ENCODE measurements at places on chromosomes 6 and 20.

DNA sequence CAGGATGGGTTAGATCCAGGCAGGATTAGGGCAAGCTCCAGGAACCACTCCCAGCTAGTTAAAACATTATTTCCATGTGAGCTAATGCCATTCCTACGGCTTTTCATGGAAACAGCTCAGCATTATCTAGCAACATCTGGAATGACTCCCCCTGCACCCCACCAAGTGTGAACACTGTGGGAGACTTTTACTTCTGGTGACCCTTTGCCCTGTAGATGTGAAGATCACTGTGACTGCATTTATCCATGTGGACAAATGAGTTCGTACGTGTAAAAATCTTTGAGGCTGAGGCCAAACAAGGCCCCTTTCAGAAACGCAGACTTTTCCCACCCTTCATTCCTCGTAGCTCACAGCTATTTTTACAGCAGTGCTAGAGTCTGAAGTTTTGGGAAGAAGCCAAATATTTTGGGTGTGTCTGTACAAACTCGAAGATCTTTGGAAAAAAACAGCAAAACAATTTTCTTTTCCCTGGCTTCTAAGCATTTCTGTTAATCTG lies 221.8 kb upstream of the SOX4 start:
- DNase-seq = no peak

DNA sequence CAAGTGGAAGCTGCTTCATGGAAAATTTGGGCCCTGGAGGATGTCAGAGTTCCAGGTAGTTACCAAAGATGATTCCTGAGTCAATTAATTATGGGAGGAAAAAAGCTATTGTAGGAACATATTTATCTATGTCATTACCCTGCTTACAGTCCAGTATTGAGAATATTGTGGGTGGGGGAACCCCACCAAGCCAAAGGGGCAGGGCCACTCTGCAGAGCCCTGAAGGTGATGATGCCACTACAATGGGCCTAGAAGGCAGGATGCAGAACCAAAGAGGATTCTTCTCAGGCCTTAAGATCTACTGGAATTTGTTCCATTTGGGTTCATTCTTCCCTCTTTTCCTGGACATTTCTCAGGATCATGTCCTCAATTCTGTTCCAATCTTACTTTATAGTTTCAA lies 375.2 kb upstream of the MARCKS start:
- DNase-seq = no peak

DNA sequence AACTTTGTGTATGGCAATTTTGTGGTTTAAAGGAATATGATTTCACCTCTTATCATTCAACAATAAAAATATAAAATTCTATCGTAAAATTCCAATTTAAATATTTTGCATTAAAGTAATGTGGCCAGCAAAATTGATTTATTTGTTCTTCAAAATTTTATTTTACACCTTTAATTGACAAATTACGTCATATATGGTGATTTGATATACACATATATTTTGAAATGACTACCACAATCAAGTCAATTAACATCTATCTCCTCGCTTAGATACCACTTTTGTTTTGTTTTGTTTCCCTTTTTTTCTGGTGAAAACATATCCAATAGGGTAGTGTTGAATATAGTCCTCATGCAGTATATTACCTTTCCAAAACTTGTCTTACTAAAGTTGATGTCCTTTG lies 467.6 kb upstream of the HS3ST5 start:
- DNase-seq = no peak

DNA sequence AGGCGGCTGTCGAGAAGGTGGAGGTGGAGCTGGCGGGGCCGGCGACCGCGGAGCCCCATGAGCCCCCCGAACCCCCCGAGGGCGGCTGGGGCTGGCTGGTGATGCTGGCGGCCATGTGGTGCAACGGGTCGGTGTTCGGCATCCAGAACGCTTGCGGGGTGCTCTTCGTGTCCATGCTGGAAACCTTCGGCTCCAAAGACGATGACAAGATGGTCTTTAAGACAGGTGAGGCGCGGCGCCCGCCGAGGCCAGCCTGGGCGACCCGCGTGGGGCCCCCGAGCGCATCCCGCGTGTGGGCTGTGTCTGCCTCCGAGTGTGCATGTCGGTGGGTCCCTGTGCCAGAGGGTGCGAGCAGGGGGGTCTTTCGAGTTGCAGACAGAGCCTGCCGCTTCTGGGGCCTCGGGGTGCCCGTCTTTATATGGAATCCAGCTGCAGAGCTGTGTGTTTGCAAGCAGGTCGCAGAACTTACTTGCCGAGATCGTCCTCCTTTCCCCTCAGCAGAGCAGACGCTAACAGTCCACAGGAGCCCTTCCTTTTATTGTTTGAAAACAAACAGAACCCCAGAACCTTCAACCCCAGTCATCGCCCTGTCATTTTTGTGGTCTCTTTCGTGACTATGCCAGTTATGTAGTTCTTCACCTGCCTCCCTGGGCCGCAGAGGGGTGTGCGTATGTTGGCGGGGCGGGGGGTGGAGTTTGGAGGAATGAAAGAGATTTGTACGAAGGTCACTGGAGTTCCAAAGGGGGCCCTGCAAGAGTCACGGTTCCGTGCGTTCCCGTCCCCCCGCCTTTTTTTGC lies 766 bp downstream of the SLC16A10 start:
- peak; percentile 52 for DNase-seq

GRCh38 chr20:13121840-13122515 lies 99.1 kb upstream of the ISM1 start:
- no peak for DNase-seq

DNA sequence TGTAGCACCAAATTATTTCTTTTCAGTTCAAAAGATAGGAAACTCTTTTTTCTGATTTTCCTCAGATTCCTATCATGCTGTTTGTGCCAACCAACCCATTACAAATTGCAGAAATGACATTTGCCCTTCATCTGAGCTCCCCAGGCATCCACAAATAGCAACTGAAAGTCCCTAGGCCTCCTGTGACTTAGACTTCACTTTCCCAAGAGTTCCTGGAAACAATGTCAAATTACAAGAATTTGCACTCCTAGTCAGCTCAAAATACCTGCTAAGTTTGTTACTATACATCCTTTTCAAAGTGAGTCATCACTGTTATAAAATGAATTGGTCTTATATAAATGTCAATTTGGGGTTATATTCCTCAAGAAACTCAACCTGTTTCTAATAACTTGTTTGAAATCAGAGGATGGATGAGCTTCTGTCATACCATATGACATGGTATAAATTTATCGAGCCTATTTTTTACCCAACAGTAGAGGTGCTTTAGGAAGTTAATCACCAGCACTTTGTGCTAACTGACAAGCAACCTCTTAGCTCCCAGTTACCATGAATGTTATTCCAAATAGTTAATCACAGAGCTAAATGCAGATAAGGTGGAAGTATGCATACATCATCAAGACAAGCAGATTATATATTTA lies 256.5 kb downstream of the HACE1 start:
- DNase-seq = no peak

- no peak for DNase-seq
Measured at GRCh38 chr6:5765141-5765760, 241.5 kb downstream of the NRN1 start.

GRCh38 chr6:119350952-119351372 lies 1.4 kb upstream of the MAN1A1 start:
- DNase-seq = no peak

DNA sequence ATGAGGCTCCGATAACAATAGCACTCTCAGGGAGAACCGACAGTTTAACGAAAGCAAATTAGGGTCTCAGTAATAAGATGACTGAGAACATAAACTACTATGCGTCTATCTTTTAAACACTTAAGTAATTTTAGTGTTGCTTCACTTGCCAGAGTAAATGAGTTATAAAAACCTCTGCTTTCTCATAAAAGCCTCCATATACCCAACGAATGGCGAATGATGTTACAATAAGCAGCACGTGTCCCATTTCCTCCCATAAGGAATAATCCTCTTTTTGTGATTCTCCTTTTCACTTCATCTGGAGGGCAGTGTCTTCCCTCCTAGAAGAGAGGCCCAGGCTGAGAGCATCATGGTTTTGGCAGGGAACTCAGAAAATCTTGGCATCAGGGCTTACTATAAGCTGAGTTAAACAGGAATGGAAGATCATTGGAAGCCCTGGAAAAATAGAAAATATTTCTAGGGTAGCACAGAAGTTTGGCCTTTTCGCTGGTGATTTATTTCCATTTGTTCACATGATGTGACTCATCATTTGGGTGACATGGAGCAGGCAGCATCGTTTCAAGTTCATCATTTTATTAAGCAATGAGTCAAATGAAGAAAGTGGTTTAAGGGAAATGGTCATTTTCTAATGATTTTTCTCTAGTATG lies 255.4 kb downstream of the ATXN1 start:
- DNase-seq = no peak

DNA sequence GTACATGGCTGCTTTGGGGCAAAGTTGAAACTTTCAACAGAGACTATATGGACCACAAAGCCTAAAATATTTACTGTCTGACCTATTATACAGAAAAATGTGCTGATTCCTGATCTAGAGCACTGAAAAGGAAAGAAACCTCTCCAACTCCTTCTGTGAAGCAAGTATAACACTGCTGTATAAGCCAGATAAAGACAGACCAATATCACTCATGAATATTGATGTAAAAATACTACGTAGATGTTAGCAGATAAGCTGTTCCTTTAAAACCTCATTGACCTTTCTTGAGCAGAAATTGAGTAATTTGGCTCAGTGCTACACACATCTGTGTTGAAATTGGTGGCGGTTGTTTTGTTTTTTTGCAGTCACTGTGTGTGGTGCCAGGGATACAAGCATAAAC lies 69.9 kb upstream of the HDAC2 start:
- DNase-seq = no peak

- DNase-seq = no peak
Measured at GRCh38 chr6:99019381-99019780, 71.6 kb upstream of the FBXL4 start.

GRCh38 chr6:112443179-112444065 lies 96.3 kb downstream of the RFPL4B start:
- no peak for DNase-seq

DNA sequence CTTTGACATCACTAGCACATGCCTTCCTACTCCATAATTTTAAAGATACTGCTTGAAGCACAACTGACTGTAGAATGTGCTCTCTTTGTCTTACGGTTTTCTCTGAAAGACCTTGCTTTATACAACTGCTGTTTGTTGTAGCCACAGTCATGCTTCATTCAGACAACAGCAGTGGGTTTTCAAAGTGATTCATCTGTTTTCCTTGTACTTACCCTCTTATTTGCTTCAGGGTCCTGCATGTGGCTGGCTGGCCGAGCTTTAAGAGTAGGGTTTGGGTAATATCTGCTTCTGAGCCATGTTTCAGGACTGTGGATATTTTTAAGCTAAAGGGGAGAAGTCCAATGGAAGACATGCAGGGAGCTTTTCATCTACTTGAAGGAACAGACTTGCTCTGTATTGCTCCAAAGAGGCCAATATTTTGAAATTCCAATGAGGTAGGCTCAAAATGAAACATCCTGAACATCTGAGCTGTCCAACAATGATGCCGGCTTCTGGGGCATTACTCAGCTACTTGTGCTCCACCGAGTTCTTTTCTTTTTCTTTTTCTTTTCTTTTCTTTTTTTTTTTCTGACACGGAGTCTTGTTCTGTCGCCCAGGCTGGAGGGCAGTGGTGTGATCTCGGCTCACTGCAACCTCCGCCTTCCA lies 160.2 kb upstream of the SGK1 start:
- DNase-seq = no peak

GRCh38 chr6:89139509-89140346 lies 6.1 kb upstream of the PM20D2 start:
- DNase-seq = no peak

DNA sequence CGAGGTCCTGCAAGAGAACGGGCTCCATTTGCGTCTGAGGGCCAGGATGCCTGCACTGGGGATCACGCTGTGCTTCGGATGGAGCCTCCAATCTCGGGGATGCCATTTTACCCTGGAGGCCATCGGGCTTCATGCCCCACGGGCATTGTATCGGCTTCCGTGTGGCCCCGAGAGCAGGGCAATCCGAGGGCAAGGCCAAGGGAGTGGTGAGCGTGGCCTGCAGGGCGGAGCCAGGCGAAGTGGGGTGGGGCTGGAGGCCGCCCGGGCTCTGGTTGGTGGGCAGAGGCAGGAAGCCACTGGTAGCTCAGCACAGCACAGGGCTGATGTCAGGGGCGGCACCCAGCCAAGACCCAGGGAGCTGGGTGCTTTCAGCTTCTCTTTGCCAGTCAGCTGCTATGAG lies 57.5 kb upstream of the BHLHE23 start:
- DNase-seq = no peak

GRCh38 chr6:51983564-51983963 lies 103.8 kb downstream of the PKHD1 start:
- DNase-seq = no peak

DNA sequence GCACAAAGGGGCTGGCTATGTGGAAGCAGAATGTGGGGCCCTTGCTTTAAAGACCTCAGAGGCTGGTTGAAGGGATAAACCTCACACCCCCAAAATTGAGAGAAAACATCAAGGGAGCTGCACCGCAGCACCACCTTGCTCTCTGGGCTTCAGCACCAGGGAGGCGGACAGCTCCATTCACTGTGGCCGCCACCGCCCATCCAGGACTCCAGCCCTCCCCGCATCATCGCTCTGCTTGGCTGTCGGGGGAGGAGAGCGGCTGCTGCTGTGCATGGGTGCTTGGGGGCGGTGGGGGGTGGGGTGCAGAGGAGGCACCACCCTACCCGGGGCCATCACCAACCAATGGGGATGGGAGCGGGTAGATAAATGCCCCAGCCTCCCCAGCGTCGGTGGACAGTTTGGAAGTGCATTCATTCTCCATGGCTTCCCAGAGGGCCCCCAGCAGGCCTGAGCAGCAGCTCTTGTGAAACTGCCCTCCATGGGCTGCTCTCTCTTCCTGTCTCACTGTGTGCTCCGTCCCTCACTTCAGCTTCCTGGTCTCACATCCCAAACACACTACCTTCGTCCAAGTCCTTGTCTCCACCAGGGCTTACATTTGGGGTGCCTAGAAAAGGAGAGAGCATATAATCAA lies 75.7 kb upstream of the BHLHE23 start:
- DNase-seq = no peak

DNA sequence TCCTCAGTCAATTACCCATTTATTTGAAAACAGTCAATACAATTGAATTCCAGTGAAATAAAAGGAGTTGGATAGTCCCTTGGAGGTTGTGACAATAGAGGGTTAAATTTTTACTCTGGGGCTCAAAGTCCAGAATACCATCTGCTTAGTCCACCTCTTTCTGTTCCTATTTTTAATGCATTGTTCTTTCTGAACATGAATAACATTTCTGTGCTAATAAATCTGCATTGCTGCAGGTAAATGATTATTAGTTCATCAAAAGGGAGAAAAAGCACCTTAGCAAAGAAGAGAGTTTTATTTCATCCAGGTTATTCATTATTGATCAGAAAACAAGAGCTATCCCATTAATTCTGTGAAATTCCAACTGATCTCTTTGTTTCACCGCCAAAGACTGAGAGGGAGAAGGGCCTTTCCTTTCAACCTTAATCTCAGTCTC lies 166.1 kb upstream of the OLIG3 start:
- DNase-seq = no peak

DNA sequence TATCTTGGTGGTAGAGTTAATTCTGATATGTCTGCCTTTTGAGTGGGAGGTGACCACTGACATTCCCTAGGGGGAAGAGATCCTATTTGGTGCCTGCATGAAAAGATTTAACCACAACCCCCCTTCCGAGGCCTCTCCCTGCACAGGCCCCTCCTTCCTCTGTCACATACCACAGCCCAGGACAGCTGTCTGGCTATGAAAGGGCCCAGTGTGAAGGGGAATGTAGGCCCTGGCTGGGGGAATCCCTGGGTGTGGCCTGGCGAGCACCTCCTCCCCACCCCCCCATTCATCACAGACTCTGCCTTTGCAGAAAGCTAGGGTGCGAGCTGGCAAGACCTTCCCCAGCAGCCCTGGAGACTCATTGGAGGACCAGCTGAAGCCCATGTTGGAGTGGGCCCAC lies 27.4 kb upstream of the MAPRE1 start:
- DNase-seq = peak; percentile 13
